ENCODE measurements at places on chromosomes 1 and 21.
A peak's percentile ranks its signal among the peaks of the same experiment; 100 is the strongest.

- no peak for DNase-seq
These were observed 621.7 kb downstream of the LMO4 start for GRCh38 chr1:87950369-87950768.

- DNase-seq = no peak
These were observed 142.9 kb downstream of the TIAM1 start for GRCh38 chr21:31201144-31201543.

DNA sequence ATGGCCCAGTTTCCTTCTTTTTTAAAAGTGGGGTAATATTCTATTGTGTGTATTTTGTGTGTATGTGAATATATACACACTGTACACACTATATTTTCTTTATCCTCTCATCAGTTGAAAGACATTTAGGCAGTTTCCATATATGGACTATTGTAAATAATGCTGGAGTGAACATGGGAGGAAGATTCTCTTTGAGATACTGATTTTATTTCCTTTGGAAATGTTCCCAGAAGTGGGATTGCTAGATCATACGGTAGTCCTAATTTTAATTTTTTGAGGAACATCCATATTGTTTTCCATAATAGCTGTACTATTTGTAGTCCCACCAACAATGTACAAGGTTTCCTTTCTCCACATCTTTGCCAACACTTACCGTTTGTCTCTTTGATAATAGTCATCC, 51.0 kb downstream of the F3 start:
- DNase-seq = no peak

GRCh38 chr1:204408074-204408507, 3.5 kb downstream of the PPP1R15B start:
- DNase-seq = peak; percentile 7

DNA sequence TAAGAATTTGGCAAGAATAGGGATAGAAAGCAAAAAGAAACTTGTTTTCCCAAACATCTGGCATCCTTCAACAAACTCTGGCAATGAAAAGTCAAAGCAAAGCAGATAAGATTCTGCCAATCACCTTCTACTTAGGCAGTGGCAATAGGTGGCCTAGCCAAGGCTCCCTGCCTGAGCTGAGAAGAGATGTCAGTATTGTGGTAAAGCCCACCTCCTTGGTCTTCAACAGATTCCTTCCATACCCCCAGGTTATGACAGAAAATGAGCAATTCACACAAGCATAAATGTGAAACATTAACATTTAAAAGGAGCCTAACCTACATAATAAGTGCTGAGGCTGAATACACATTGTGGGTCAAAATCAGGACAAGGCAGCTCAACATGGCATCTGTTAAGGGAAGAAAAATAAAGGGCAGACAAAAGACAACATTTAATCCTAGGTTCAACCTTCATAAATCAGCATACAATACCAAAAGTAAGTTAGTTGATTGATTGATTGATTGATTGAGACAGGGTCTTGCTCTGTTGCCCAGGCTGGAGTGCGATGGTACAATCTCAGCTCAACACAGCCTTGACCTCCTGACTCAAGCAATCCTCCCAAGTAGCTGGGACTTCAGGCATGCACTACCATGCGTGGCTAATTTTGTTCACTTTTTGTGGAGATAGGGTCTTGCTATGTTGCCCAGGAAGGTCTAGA, 123.1 kb downstream of the AKT3 start:
- DNase-seq = no peak

GRCh38 chr1:41109310-41110197, 88.0 kb upstream of the SLFNL1 start:
- DNase-seq = no peak

GRCh38 chr1:218274511-218274910, 10.6 kb upstream of the RRP15 start:
- DNase-seq = peak; percentile 48

DNA sequence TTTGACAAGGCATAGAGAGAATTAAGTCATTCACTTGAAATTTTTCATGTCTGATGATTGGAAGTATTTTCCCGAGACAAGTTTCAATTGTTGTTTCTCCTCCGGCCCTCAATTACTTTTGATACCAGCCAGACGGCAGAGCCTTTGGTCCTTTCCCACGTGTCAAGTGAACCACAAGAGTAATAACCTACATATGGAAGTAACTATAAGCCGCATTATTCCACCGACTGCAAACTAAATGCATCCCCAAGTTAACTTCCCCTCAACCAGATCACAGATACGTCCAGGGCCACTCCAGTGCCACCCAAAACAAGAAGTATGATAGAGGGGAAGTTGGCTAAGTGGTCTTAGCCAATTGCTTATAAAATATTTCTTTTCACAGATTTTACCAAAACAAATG, 20.2 kb downstream of the COLGALT2 start:
- no peak for DNase-seq

GRCh38 chr1:207840380-207840779, 70.5 kb downstream of the CD34 start:
- DNase-seq = no peak
